ENCODE measurements at places on chromosomes 5 and 9.
A peak's percentile ranks its signal among the peaks of the same experiment; 100 is the strongest.

DNA sequence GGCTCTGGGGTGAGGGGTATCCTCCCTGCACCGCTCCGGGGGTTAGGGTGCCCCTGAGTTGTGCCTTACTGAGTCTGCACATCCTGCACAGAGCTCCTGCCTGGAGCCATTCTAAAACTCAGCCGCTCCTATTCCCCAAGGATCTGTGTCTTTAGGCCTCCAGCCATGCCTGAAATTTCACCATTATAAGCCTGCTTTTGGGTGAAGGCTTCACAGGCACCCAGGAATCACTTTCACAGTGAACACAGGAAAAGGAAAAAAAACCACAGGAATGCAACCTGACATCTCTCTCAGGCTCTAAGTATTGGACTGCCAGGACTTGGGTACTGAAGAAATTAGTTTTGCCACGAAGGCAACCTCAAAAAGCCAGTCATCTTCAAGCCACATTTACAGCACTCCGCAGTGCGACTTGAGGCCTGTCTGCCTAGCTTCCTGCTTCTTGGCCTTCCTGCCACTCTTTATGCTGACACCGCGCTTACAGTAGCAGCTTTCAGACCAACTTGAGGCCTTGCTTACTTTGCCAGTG, 30.9 kb downstream of the GALNT10 start:
- DNase-seq: peak; percentile 26

DNA sequence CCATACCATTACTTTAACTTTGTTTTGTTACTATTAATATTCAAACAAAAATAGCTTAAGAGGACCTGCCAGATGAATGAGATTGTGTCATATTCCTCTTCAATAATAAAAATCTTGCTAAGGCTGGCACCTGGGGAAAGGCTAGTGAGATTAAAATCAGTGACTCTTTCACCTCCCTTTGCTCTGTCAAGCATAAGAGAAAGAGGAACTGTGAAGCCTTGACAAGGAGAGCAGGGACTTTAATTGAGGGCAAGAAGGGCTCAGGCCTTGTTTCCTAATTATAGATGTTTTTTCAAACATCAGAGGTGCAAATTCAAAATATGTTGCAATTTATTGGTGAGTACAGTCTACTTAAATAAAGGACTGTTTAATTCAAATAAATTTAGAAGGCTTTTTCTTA, 91.7 kb downstream of the SPATA31D1 start:
- no peak for DNase-seq

DNA sequence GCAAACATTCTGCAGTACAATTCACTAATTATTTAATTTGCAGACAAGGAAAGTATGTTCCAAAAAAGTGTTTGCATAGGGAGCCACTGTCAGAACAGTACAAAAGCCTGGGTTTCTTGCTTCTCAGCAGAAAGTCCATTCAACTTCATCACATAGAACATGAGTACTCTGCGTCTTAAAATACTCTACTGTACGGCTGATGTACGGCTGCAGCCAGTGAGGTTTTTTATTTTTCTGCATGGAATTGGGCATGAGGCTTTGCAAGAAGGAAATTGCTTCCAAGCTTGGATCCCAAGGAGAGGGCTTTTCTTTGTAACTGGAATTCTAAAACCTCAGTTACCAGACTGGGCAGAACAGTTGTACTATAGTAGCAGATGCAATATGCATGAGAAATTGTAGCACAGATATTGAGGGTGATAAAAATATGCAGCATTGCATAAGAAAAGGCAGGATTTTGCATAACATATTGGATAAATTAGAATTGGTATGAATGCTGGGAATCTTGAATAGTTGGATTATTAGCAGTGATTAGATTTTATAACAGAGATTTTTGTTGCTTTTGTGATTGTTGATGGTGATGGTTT, 178.1 kb upstream of the CDH9 start:
- DNase-seq: no peak

DNA sequence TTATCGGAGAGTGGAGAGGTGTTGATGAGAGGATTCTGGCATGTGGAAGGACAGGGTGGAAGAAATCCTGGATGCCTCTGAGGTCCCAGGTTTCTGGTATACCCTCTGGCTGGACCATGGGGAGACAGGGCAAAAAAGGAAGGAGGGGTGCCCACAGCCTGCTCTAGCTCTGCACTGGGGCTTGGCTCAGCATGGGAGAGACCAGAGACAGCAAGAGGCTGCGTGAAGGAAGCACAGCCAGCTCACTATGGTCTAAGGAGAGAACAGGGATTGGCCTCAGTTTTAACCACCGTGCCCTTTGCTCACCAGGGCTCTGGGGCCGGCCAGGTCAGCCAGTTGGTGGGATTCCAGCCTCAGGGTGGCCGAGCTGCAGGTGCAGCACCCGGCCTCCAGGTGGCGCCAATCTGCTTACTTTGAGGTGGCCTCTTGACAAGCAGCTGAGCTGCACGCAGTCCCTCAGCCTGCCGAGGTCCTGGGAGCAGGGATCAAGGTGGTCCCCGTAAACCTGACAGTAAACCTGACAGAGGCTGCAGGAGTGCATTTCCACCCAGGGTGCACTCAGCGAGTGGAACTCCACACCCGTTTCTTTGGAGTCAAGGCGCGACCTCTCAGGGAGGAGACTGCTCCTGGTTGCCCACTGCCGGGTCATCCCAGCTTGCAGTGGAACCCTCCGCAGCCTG, 25.0 kb upstream of the SPTLC1 start:
- DNase-seq: peak; percentile 32

- DNase-seq: no peak
Observed at GRCh38 chr9:76162086-76162730, 232.0 kb downstream of the RFK start.

- DNase-seq: no peak
Observed at GRCh38 chr5:67100301-67100700, 96.3 kb downstream of the CD180 start.

GRCh38 chr9:110797611-110798010, 129.0 kb downstream of the MUSK start:
- no peak for DNase-seq

DNA sequence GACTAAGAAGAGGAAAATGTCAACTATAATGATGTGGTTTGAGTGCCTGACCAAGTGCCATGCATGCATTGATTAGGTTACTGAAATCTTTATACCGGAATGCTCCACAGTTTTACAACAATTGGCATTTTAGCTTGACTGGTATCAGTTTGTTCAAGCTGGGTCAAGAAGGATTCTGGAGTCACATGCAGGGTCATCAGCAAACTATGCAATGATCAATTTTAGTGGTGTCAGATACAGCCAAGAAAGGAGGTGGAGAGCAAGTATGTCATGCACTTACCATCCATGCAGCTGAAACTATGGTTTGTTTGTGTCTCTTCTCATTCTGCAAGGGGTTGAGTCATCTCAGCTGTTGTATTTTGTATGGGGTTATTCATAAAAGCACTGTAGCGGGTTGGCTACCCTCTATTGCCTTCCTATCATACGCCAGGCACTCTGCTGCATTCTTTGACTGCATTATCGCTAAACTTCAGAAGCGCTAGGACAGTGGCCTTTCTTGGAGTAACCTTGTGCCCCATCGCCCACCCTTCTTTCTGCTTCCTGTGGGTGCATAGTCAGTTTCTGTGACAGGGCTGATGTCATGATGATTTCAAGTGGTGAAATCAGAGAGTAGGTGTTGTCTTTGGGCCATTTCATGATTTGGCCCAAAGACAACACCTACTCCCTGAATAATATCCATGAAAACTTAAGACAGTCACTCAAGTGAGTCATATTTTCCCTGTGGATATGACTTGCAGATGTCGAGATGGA, 145.4 kb downstream of the MTX3 start:
- DNase-seq: no peak

DNA sequence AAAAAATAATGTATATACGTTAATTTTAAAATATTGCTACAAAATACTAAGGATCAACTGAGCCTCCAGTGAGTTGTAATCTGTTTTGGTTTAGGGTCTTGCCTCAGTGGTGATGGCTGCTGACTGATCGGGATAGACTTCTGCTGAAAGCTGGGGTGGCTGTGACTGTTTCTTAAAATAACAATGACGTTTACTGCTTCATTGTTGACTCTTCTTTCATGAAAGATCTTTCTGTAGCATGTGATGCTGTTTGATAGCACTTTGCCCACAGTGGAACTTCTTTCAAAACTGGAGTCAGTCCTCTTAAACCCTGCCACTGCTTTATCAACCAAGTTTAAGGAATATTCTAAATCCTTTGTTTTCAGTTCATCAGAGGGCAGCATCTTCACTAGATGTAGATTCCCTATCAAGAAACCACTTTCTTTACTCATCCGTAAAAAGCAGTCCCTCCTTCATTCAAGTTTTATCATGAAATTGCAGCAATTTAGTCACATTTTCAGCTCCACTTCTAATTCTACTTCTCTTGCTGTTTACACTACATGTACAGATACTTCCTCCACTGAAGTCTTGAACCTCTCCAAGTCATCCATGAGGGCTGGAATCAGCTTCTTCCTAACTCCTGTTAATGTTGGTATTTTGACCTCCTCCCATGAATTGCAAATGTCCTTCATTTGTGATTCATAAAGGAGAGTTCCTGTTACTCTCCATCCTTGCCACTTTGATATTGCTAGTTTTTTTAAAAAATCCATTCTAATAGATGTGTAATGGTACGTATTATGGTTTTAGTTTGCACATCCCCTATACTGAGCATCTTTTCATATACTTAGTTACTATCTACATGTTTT, 41.5 kb upstream of the PTPDC1 start:
- no peak for DNase-seq

- no peak for DNase-seq
Observed at GRCh38 chr5:6554812-6555211, 78.0 kb downstream of the NSUN2 start.

GRCh38 chr5:34787035-34787434, 51.9 kb upstream of the TTC23L start:
- no peak for DNase-seq

GRCh38 chr9:131407717-131408195, 13.9 kb downstream of the PRRC2B start:
- DNase-seq: no peak

- DNase-seq: no peak
Observed at GRCh38 chr5:110159202-110159601, 469.5 kb downstream of the MAN2A1 start.

GRCh38 chr5:95060098-95060497, 224.8 kb downstream of the MCTP1 start:
- no peak for DNase-seq

DNA sequence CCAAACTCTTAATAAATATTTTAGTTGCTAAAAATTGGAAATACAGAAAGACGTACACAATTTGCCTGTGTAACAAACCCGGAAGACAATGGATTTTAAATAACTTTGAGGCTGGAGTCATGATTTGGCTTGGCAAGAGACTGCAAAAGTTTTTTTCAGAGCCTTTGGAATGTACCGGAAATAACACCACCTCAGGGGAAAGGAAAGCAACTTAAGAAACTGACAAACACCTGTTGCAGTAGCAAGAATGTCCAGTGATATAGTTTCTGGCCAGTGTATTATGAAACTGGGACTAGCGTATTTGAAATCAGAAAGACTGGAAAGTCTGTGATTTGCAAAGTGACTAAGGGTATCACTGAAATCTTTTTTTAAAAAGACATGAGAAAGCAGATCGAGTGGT, 842 bp downstream of the MUSK start:
- DNase-seq: no peak

DNA sequence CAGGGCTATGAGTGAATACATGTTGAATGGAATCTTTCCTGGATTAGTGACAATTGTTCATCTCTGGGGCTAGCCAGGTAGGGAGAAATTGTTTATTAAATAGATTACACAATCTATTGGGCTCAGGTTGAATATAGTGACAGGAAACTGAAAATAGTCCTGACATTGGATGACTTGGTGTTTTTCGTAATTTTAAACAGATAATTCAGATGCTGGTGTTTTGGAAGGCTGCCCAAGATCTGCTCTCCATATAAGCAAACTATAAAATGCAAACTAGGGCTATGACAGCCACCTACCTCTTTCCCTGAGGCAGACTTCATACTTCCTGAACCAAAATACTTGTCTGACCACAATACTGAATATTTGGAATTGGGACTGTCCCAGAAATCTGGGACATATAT, 99.1 kb downstream of the ENC1 start:
- no peak for DNase-seq

DNA sequence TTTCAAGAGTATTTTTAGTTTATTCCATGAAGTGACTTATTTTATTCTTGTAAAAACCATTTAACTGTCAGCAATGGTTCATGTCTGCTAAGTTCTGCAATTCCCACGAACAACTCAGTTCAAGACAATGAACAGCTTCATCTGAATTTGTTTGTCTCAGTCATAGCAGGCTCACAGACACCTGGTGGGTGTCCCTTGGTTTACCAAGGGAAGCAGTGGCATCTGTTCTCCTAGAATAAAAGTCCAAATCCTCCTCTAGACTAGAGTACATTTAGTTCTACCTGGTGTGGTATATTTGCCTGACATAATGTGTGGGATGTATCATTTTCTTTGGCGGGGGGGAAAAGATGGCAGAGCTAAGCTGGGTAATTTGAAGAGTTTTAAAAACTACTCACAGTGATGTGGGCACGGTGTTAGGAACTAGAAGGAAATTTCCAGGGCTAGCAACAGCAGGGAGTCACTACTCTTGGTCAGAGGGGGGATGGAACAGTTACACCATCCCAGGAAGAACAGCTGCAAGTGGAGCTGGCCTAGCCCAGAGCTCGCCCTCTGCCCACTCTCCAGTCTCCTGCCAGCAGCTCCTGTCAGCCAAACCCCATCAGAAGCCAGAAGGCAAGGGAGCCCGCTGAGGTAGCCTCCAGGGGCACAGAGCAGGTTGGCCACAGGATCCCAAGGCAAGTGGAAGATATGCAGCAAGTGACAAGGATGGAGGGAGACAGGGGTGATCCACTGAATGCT, 100.3 kb downstream of the PJA2 start:
- no peak for DNase-seq

DNA sequence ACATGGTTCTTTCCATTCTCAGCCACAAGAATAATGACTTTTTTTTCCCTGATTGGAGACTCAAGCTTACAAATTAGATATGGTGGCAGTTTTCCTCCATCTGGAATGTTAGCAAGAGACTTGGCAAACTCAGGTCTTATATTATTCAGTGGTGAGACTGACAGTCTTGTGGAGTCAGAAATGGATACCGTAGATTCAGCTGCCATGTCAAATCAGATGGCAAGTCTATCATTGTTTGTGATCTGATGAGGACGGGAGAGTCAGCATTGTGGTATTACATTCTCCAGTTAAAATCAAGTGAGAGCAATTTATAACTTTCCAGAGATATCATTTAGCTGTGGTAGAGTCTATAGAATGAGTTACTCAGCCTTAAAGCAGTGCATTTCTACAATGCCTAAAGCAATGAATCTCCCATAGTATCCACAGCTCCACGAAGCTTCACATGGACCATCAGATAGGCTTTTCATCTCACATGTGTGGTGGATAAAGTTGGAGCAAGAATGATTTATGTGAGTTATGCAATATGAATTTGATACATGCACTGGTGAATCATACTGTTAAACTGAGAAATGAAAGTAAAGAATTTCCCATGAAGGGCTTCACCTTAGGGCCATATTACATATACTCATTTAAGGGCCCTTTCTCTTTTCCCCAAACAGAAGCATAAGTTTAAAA, 430.6 kb downstream of the ZNF608 start:
- no peak for DNase-seq
